ENCODE measurements at places on chromosomes 2 and 18. TPM values are rescaled to one million over a fixed set of nuclear protein-coding genes. Genes with fewer than 3 reads are reported as not detected.

The SCYGR2 gene
- not detected for total RNA-seq

The FANCL gene
- total RNA-seq: 14.6 TPM

The GNLY gene
- total RNA-seq: 1.4 TPM

The CCDC148 gene
- total RNA-seq: 0.73 TPM

The TMEM37 gene
- 119 TPM for total RNA-seq

The ALK gene
- total RNA-seq: 0.06 TPM

The SIX3 gene
- not detected for total RNA-seq

DNA sequence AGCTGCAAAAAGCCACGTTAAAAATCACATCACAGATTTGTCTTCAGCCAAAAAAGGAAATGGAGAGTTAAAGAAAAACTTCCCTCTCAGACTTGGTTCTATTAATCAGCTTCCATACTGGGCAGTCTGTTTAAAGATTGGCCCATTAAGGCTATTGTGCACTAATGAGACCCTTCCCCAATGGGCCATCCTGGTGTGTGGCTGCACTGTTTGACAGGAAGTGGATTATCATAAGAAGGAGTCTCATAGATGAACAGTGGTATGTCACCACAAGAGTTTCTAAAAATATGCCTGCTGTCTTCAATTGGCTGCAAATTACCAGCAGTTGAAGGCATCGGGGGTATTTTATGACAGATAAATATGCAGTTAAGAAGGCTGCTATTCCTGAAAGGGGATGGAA is 247.6 kb upstream of the THSD7B start:
- DNase-seq: no peak

GRCh38 chr2:120179396-120179795 is 43.8 kb downstream of the TMEM185B start:
- no peak for DNase-seq

DNA sequence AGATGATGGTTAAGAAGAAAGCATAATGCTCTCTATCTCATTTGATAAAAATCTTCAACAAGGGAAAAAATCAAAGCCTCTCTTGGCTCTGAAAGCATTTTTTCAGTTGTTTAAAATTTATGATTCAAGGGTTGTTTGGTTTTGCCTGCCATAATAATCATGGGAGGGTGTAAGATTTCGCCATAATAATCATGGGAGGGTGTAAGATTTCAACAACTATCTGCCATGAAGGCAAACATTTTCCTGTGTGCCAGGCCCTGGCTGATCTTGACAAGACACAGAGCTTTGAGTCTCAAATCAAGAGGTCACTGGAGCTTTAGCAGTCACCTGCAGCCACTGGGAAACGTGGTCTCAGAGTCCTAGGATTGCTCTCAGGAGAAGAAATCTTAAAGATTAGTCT is 175.1 kb upstream of the PIEZO2 start:
- no peak for DNase-seq

DNA sequence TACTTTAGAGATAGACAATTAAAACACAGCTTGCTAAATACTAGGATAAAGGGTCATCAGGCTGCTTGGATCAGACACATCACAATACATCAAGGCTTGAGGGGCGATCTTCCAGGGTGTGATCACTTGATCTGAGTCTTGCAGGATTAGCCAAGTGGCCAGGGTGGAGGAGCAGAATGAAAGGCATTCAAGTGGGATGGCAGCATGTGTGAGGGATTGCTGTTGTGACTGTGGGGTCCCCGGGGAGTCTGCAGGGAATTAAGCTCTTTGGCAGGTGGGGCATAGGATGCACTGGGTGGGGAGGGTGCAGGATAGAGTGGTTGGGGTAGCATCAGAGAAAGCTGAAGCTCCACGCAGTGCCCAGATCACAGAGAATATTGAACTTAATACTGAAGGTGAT is 58.0 kb upstream of the TMEM163 start:
- no peak for DNase-seq

- DNase-seq: no peak
Observed at GRCh38 chr18:11047156-11047555, 102.2 kb downstream of the PIEZO2 start.

- DNase-seq: no peak
Observed at GRCh38 chr18:77140439-77141109, 8.0 kb upstream of the MBP start.

DNA sequence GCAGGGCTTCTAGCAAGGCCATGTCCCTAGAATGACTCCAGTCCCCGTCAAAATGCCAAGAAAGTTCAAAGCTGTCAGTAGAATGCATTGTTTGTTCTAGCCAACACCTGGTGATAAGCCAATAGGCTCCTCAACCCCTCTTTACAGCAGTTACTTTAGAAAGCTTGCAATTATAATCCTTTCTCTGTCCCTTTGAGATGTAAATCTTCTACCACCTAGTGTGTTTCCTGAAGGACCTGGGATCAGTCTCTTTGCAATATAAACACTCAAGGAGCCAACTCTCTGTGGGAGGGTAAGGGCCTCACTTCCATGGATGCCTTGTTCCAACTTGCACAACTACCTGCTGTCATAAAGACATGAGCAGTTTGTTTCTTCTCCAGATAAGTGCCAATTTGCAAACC is 301.8 kb downstream of the NBAS start:
- no peak for DNase-seq

- no peak for DNase-seq
Observed at GRCh38 chr18:58993260-58993659, 128.6 kb downstream of the ZNF532 start.

- no peak for DNase-seq
Observed at GRCh38 chr2:160251569-160251968, 51.5 kb upstream of the ITGB6 start.

GRCh38 chr2:234761910-234762309 is 189.9 kb upstream of the SH3BP4 start:
- DNase-seq: no peak

DNA sequence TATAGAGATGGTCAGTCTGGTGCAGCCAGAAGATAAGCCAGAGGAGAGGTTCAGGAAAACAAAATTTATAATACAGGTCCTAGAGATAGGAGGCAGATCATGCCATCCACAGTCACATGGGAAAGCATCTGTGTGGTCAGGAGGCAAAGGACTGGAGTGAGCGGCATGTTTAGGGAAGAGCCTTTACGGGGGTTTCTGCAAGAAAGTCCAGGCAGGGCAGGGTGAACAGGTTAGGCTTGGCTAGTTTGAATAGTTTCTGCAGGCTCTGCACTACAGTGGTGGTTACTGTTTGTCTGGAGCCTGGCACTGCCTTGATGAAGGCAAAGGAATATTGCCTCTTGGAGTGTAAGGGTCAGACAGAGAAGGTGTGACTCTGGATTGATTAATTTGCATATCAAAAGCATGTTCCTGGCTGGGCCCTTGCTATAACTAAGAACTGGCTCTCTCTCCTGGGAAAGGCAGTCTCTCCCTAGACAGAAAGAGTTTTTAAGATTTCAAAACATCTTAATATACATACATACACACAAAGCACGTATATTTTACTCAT is 1034.7 kb upstream of the CHAC2 start:
- no peak for DNase-seq

DNA sequence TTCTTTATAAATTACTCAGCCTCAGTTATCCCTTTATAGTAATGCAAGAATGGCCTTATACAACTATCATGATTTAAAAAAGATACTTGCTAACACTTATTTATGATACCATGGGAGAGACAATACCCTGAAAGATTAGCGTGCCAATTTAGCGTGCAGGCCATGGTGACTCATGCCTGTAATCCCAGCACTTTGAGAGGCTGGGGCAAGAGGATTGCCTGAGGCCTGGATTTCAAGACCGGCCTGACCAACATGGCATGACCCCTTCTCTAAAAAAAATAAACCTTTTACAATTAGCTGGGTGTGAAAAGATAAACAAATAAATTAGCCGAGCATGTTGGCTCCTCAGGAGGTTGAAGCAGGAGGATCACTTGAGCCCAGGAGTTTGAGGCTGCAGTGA is 493.4 kb upstream of the FSIP2 start:
- DNase-seq: no peak

GRCh38 chr2:43298500-43298899 is 72.1 kb upstream of the ZFP36L2 start:
- no peak for DNase-seq

DNA sequence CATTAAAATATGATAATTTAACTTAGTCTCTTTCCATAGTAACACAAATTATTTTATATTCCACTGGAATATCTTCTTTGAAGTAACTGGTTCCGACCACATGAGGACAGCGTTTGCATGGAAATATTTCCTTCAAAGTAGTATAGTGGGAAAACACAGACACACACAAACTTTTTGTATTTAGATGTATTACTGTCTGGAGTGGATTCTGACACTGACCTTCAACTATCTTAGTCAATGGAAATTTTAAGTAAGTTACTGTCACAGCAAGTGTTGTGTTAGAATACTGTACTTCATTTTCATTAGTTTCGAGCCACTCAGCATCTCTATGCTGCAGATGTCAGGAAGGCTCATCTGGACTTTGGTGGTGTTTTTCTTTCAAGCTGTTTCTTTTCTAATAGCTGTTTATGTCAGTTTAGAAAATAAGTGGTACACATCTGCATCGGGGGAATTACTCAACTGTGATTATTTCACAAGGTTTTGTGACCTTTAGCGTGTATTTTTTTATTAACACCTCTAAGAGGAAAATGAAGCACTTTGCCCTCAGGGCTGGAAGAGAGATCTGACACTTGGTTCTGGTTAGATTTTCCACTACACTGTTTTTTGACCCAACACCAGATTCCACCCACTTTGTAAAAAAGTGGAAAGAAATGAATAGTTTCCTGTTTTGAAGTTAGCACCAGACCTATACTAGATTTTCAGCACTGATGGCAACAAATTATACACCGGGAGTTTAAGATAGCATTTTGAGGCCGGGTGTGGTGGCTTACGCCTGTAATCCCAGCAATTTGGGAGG is 18.9 kb upstream of the THOC1 start:
- no peak for DNase-seq

DNA sequence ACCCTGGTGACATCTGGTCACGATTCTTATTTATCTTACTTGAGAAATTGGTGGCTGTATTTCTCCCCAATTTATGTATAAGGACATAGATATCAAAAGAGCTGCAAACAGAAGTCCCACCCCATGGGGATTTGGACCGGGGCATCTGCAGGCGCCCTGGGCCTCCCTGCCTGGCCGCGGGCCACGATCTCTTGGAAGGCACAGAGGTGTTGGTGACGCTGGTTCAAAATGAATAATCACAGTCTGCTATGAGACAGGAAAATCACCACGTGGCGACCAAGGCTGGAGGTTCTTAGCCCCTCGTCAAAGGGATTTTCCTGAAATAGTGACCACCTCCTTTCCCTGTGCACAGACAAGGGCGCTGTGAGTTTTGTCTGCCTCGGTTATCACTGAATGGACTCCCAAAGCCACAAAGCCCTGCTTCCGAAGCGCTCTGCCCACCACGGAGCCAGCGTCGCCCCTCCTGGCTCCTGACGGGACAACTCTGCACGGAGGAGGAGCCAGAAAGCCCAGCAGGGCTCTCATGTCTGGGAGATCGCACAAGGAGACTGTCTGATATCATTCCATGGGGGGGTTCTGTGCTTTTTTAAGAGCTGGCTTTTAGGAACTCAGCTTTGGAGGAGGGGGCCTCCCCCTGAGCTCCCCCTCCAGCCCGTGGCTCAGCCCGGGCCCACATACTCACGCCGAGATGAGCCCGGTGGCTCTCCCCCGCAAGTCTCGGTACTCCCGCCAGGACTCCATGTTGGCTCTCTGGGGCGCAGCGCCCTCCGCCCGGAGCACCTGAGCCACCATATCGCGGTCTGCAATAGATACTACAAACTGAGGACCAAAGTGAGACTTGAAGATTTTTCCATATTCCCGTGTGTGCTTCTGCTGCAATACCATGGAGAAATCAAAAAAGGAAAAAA is 14.6 kb downstream of the CYP27C1 start:
- no peak for DNase-seq
